ENCODE measurements at places on chromosomes 5 and 9. TPM values are rescaled to one million over a fixed set of nuclear protein-coding genes. Genes with fewer than 3 reads are reported as not detected.

Gene PCDHGA11
- 6.2 TPM for total RNA-seq

Gene HACD4
- 25.9 TPM for total RNA-seq

Gene CARD6
- 0.43 TPM for total RNA-seq

Gene C9orf50
- 0.39 TPM for total RNA-seq

Gene TSLP
- not detected for total RNA-seq

Gene CHSY3
- 9.5 TPM for total RNA-seq

Gene TMEM141
- 52.9 TPM for total RNA-seq

Gene CAMK2A
- total RNA-seq: 0.79 TPM

Gene ACSL6
- total RNA-seq: 0.39 TPM

Gene CMYA5
- 2.0 TPM for total RNA-seq

Gene SSNA1
- total RNA-seq: 73.2 TPM

Gene CCL19
- not detected for total RNA-seq

Gene TNFSF15
- total RNA-seq: 0.22 TPM

Gene PTBP3
- 26.3 TPM for total RNA-seq

Gene BASP1
- total RNA-seq: 7.1 TPM

Gene CXCL14
- not detected for total RNA-seq

Gene PCDHB11
- total RNA-seq: 0.39 TPM

Gene MYOT
- not detected for total RNA-seq

Gene HAVCR1
- total RNA-seq: not detected

Gene CCDC152
- 0.39 TPM for total RNA-seq

Gene LCN15
- total RNA-seq: not detected

Gene LCN1
- not detected for total RNA-seq

Gene ENHO
- not detected for total RNA-seq

Gene FRMD3
- total RNA-seq: 0.98 TPM

Gene PLAC8L1
- total RNA-seq: not detected

Gene BARHL1
- total RNA-seq: not detected

Gene GGTA1
- not detected for total RNA-seq

Gene SPATA31C1
- not detected for total RNA-seq

Gene CD74
- total RNA-seq: 7.5 TPM

Gene ROPN1L
- 3.9 TPM for total RNA-seq

Gene SOHLH1
- total RNA-seq: not detected

Gene PTGS1
- 0.33 TPM for total RNA-seq

Gene HBEGF
- total RNA-seq: 1.2 TPM

Gene PTGER4
- total RNA-seq: 0.39 TPM

Gene PCDHGB5
- total RNA-seq: 15.4 TPM

Gene SLC6A18
- total RNA-seq: not detected

Gene PFN3
- total RNA-seq: not detected

Gene PPP2R2B
- under 0.01 TPM for total RNA-seq

Gene SPINK13
- not detected for total RNA-seq

Gene PDGFRB
- 10.2 TPM for total RNA-seq

Gene IFNK
- total RNA-seq: not detected

Gene RANBP3L
- not detected for total RNA-seq

Gene LIX1
- 0.43 TPM for total RNA-seq

Gene SPINK7
- not detected for total RNA-seq

Gene FOXD4L3
- 0.39 TPM for total RNA-seq

Gene LRRC19
- not detected for total RNA-seq

All from placental epithelial cell (primary cell).